Vagina (tissue), 2 donors: ENCODE measurements at places on chromosomes 6 and 20.

DNA sequence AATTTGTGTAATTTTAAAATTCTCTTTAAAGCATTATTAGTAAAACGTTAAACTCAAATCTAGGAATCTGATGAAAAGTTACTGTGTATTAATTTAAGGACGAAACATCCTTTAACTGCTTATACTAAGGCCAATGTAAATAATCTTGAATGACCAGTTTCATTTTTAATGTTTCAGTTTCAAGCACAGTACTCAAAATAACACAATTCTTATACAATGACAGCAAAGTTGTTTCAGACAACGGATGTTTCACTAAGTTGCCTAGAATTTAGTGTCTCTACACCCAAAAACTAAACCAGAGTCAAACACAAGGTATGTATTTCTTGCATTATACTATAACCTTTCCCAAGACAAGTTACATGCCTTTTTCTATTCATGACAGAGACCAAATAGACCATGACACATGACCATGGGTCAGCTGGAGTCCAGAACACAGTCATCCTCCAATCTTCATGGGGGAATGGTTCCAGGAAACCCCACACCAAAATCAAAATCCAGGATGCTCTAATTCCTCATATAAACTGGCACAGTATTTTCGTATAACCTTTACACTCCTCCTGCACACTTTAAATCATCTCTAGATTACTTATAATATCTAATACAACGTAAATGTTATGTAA is 7.7 kb downstream of the PHIP start:
- no peak for DNase-seq

GRCh38 chr6:166417285-166417691 is 34.5 kb upstream of the MPC1 start:
- DNase-seq: no peak

GRCh38 chr6:12262236-12263061 is 27.7 kb upstream of the EDN1 start:
- DNase-seq: no peak

DNA sequence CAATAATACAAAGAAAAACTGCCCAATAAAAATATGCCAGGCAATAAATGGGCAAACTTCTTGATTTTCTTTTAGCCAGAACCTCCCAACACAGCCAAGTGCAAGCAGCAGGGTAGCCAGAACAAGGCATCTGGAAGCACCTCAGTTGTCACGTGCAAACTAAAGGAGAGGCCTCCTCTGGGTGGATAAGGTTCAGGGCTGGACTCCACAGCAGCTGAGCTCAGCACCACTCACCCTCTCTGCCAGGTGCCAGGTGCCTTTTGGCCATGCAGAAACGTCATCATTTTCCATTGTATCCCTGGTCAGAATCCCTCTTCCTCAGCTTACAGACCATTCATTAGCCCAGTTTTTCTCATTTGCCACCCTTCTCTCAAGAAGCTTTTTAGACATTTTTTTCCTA is 52.7 kb downstream of the SOD2 start:
- no peak for DNase-seq

- no peak for DNase-seq
Measured at GRCh38 chr20:40727960-40728359, 38.9 kb upstream of the MAFB start.

DNA sequence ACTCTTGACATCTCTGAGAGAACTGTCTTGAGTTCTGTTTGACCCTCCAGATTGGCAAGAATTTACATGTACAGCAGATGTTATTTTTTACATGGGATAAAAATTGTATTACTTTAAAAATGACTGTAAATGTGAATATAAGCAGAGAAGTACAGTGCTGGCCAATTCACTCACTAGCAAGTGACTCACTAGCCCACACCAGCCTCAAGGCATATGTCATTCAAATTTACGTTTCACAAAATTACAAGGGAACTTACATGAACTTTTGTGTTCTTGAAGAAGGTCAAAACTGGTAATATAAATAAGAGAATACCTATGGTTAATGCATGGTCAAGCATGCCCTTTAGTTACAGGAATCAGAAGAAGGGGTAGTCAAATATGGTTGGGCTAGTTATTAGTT is 54.0 kb upstream of the HMGCLL1 start:
- no peak for DNase-seq

- no peak for DNase-seq
Measured at GRCh38 chr6:53986165-53986720, 125.0 kb upstream of the MLIP start.

DNA sequence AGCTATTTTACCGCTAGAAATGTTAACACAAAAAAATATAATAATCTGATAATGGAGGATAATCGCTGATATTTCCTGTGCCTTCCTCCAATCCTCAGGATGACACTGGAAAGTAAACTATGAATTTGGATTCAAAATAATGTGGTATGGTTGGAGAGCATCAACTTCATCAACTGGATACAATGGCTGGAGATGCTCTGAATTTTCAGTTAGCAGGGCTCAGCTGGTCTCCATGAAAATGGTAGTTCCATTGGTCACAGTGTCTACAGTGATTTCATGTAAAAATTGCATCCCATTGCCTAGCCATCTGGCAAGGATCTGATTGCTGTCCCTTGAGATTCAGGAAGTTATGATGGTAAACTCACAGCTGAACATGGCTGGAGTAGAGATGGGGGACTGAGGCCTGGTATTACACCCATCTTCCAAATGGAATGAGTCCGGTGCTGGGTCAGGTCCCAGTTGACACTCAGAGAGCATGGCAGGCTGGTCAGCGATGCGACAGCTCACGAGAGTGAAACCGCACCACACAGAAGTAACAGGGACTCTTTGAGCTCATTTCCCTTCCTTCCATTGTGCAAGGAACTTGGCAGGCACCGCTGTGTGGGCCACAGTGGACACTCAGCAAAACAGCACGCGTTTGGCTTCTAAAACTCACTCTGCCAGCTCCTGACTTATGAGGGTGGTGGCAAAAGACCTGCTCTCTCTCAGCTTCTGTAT is 142.4 kb upstream of the TNFAIP3 start:
- no peak for DNase-seq

- peak; percentile 86 for DNase-seq
Measured at GRCh38 chr6:157225575-157225995, 97.7 kb downstream of the TMEM242 start.

- DNase-seq: no peak
Measured at GRCh38 chr6:41705996-41706835, 29.2 kb downstream of the TFEB start.

- DNase-seq: no peak
Measured at GRCh38 chr6:52653151-52653550, 17.8 kb upstream of the TMEM14A start.

DNA sequence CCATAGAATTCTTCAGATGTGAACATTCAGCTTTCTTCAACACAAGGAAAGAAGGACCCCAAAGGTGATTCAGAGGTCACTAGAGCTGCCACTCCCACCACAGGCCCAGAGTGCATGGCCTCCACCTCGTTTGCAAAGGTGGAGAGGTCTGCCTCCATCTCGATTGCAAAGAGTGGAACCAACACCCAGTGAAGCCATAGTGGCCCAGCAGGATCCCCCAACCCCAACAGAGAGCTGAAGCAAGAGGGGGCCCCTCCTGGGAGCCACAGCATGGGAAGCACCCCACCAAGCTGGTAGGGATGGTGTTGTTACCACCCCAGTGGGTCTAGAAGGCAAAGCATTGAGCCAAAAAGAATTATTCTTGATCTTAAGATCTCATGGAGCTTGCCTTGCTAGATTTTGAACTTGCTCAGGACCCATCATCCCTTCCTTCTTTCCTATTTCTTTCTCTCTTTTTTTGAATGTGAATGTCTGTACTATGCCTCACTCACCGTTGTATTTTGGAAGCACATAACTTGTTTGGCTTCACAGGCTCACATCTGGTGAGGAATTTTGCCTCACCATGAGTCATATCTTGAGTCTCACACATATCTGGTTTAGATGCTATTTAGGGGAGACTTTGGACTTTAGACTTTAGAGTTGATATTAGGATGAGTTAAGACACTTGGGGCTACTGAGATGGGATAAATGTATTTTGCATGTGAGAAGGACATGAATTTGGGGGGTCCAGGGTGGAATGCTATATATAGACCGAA is 119.2 kb downstream of the ANKRD60 start:
- DNase-seq: no peak

DNA sequence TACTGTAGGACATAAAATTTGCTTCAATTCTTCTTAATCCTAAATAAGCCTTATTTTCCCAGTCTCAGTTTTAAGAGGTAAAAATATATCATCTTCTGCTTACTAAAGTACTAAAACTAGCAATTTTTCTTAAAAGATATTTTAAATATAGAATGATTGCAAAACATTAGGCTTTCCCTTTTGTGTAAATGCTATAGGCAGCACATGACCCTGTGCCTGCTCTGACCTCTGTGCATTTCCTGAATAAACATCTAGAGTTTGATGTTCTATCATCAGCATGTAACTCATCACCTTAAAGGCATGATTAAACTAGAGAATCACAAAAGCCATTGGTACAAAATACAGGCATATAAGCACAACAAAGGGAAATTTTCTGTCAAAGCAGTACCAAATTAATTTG is 422.7 kb downstream of the TFAP2B start:
- DNase-seq: no peak

DNA sequence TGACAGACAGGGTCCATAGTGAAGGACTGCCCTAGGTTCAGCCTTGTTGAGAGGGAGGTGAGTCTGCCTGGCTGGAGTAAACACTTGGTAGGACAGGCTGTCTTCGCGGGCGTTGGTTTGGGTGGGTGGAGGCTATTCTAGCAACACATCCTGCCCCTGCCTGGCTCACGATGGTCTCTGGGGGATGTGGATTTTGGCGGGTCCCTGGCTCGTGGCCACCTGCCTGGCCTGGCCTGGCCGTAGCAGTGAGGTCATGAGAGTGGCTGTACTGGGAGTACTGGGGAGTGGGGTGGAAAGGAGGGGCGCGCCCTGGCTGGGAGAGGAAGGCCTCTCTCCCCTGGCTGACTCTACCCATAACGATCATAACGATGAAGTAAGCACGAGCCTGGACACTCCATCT is 30.2 kb upstream of the MRPS18A start:
- no peak for DNase-seq

DNA sequence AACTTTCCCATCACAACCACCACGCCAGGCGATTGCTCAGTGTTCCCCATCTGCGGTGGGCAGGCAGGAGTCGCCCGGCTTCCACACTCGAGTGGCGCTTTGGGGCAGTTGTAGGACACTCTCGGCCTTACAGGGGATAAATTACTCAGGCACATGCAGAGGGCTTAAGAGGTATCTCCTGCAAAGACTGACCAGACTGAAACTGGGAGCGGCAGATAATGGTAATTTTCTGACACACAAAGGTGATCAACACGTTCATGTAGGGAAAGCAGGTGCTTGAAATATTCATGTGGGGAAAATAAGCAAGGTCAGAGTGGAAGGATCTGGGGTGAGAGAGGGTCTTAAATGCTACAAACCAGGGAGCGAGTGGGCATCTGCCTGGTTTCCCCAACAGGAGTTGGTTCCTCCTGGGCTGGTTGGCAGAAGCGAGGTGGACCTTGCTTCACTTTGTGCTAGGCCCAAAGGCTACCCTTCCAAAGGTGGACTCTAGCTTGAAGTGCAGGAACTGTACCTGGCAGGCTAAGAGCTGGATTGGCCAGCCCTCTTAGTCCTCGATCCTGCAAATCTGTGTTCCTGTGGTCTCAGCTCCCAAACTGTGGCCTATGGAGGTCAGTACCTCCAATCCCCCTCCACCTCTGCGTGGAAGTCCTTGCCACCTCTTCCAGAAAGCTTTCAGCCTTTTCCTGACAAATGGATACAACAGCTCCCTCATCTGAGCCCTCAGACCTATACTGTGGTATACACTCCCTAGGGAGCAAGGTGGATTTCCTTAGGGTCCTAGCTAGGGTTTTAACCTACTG is 16.7 kb downstream of the PLAGL2 start:
- DNase-seq: no peak

GRCh38 chr6:167401525-167402194 is 76.8 kb downstream of the TTLL2 start:
- DNase-seq: peak; percentile 88

GRCh38 chr6:46990031-46990644 is 52.0 kb downstream of the ADGRF1 start:
- no peak for DNase-seq
